ENCODE measurements at places on chromosomes 7 and 10.

DNA sequence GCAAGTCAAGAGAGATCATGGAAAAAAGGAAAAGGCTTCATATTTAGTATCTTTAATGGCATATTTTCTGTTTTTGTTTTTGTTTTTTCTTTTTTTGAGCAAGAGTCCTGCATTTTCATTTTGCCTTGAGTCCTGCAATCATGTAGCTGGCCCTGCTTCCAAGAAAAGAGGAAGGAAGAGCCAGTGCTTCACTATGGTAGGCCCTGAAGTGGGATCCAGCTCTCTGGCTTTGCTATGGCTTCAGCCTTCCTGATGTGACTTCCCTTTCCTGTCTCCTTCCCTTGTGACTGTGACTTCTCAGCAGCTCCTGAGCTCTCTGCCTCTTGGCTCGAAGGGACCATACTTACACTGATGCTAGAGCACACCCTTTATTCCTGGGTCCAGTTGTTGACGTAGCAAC, 512.3 kb downstream of the INHBA start:
- DNase-seq: no peak

- DNase-seq: no peak
Observed at GRCh38 chr10:76463111-76463510, 1031.7 kb downstream of the LRMDA start.

DNA sequence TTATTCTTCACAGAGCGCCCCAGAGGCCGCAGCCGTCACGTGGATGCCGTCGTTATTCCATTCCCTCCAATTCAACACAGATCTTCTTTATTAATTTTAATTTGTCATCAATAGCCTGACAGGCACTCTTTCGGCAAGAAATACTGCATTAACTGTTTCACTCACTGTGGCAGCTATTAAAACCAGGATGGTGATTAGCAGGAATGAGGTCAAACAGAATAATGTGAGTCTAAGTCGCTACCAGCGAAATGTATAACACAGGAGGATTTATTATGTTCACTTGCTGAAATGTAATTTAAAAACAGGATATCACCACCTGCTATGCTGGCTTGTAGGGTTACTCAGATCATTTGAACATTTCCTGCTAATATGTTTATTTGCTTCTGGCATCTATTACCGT, 74.2 kb upstream of the MGMT start:
- DNase-seq: no peak

GRCh38 chr10:43409385-43410109, 561 bp upstream of the HNRNPF start:
- DNase-seq: peak; percentile 86

- DNase-seq: no peak
Observed at GRCh38 chr10:99917963-99918825, 91.6 kb downstream of the DNMBP start.

DNA sequence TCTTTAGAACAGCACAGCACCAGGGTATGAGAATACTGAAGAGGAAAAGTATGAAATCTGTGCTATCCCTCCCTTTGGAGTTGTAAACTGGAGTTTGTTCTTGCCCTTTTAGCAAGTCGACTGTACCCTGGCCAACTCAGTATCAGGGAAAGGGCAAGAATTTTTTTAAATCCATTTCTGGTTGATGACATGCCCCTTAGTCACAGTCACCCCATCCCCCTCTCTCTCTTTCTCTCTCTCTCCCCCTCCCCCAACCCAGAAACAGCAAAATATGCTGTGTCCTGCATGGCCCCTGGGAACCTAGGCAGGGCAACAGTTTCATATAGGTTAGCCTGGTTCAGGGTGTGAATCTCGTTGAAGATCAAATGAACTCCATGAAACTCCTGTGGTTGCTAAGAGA, 177.7 kb upstream of the ADO start:
- no peak for DNase-seq

GRCh38 chr10:89206402-89207180, 526 bp downstream of the CH25H start:
- no peak for DNase-seq
